ENCODE measurements at places on chromosomes 3 and 15.

GRCh38 chr15:95940431-95940985, 390.0 kb upstream of the NR2F2 start:
- no peak for DNase-seq

DNA sequence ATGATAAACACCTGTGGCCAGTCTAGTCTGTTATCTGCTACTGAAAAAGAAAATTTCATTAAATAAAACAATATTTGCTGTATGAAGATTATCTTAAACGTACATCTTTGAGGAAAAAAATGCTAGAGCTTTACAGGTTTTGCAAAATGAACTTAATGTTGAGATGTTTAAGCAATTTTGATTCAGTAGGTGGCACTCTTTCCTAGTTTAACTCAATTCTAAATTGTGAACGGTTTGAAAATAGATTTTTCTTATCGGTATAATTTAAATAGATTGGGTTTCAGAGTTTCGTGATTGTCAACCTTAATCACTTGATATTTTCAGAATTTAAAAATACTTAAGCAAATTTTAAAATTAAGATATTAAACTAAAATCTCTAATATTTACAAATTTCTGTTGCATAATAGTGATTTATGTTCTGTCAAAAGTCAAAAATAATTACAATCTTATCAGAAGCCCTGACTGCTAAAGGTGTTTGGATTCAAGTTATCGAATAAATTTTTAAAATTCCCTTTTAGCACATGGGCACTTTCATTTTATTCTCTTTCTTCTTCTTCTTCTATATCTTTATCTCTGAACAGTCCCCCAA, 7.0 kb upstream of the RNF111 start:
- no peak for DNase-seq

DNA sequence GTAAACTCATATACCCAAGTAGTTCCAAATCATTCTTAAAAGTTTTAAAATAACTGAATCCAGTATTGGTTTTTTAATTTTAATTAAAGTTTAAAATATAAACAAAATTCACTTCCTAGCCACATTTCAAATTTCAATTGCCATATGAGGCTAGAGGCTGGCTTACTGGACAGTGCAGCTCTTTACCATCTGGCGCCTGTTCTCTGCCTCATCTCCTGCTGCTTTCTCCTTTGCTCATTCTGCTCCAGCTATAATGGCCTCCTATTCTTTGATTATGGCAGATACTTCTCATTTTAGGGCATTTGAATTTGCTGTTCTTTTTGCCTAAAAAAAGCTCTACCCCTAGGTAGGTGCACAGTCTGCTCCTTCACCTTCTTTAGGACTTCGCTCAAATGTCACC, 19.1 kb downstream of the ARMC8 start:
- DNase-seq, result no peak

DNA sequence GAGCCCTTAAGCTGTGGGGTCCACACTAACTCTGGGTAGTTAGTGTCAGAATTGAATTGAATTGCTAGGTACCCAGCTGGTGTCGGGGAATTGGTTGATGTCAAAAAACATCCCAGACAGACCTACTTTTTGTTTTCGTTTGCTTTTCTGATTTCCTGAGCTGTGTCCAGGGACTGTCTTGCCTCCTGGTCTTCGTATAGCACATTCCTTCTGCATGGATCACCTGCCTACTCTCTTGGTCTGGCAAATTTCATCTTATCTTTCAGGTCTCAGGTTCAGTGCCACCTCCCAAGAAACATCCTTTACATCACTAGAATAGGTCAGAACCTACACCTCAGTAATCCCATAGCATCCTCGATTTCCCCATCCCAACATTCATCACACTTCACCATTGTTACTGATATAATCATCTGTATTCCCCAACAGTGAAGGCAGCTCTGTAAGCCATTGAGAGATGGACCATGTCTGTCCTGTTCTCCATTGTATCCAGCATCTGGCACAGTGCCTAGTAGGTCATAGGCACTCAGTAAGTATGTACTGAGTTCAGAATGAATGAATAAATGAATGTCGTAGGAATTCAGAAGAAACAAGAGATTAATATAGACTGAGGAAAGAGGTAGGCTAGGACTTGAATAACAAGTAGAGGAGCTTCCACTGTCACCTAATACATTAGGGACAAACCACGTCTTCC, 81.2 kb downstream of the ANP32A start:
- no peak for DNase-seq

DNA sequence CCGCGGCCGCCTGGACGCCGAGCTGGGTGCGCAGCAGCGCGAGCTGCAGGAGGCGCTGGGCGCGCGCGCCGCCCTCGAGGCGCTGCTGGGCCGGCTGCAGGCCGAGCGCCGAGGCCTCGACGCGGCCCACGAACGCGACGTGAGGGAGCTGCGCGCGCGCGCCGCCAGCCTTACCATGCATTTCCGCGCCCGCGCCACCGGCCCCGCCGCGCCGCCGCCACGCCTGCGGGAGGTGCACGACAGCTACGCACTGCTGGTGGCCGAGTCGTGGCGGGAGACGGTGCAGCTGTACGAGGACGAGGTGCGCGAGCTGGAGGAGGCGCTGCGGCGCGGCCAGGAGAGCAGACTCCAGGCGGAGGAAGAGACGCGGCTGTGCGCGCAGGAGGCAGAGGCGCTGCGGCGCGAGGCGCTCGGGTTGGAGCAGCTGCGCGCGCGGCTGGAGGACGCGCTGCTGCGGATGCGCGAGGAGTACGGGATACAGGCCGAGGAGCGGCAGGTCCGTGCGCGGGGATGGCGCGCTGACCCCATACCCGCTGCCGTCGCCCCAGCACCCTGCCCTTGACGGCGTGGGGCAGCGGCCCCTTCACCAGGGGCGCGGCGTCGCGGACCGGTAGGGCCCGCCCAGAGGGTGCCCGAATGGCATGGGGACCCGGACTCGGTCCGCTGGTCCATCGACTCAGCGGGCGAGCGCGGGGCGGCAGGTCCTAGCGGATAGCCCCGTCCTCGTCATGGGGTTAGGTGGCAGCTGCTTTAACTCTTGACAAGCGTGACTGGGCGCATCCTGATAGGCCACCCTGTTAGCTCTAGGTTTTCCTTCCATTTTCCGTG, 848 bp downstream of the SYNM start:
- peak; percentile 9 for DNase-seq

GRCh38 chr3:138479438-138479863, 45.0 kb downstream of the ESYT3 start:
- DNase-seq, result no peak

- DNase-seq, result no peak
Observed at GRCh38 chr3:49607105-49607591, 52.9 kb downstream of the BSN start.

GRCh38 chr15:85620690-85621049, 174.1 kb downstream of the KLHL25 start:
- no peak for DNase-seq

DNA sequence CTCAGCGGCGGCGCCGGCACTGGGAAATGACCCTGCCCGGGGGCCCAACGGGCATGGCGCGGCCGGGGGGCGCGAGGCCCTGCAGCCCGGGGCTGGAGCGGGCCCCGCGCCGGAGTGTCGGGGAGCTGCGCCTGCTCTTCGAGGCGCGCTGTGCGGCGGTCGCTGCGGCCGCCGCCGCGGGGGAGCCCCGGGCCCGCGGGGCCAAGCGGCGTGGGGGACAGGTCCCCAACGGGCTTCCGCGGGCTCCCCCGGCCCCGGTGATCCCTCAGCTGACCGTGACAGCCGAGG, 172 bp downstream of the ITPKA start:
- DNase-seq, result no peak

GRCh38 chr3:46998121-46998851, 18.8 kb downstream of the NBEAL2 start:
- peak; percentile 63 for DNase-seq

DNA sequence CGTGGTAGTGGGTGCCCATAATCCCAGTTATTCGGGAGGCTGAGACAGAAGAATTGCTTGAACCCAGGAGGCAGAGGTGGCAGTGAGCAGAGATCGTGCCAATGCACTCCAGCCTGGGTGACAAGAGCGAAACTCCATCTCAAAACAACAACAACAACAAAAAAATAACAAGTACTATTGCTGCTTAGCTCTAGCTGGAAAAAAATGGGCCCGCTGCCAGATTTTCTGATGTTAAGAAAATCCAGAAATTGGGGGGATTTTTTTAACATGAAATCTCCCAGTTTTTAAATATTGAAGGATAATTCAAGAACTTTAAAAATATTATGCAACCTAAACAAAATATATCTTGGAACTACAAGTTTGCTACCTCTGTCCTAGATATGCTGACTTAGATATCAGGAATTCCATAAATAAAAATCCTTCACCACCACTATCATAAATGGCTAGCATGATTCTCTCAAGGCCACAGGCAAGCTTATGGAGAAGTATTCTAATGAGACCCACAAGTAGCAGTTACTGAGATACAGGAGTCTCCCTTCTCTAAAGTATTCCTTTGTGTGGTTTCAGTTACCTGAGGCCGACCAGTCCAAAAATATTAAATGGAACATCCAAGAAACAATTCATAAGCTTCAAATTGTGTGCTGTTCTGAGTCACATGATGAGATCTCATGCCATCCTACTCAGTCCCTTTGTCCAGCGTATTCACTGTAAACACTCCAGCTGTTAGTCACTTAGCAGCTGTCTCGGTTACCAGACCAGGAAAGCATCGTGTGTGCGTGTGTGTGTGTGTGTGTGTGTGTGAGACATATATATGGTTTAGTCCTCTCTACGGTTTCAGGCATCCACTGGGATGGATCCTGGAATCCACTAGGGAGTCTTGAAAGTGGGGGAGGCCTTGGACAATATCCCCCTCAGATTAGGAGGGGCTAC, 277.2 kb downstream of the TBL1XR1 start:
- DNase-seq, result no peak

GRCh38 chr3:43361077-43361476, 74.7 kb downstream of the SNRK start:
- no peak for DNase-seq

DNA sequence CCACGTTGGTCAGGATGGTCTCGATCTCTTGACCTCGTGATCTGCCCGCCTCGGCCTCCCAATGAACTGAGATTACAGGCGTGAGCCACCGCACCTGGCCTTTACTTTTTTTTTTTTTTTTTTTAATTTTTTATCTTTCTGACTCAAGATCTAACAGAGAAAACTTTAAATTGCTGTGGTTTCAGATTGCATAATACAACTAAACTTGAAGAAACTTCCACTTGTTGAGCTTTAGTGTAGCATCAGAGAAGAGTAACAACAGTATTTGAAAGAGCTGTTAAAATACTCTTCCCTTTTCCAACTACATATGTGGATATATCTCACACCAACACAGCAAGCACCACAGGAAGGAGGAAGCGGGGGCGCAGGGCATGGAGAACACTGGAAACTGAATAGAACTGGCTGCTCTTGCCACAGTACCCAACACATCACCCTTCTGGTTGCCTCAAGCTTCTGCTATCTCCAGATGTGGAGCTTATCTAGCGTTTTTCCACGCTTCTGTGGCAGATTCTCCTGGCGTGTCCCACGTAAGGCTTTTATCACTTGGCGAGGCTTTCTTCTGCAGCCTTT, 45.4 kb downstream of the MAP6D1 start:
- DNase-seq, result no peak

GRCh38 chr3:52800079-52800478, 5.5 kb downstream of the ITIH3 start:
- no peak for DNase-seq

DNA sequence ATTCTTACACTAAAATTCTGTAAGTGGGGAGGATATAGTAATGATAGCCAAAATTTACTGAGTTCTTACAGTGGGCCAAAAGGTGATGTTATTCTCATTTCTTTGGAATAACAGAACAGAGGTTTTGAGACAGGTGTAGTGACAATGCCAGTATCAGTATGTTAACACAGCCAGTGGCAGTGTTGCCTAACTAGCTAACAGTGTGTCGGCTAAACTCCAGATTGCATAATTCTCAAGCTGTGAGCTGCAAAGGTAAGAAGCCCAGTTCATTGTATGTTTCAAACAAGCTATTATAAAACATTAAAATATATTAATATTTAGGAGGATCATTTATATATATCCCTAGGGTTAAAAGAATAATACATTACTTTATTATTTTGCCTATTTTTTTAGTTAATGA, 920 bp downstream of the SLC15A2 start:
- DNase-seq, result no peak

DNA sequence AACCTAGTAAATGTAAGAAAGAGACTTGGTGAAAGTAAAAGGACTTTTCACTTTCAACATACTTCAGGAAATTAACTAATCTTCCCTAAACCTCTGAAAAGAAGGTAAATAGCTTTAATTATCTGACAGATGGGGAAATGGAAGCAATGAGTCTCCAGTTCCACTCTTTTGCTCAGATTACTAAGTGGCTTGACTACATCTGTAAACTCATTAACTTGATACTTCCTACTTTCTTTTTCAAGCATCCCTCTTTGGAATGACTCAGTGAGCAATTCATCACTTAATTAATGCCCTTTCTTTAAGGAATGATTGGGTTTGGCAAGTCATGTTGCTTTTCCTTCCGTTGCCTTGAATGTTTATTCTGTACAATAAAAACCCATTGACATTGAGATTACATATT, 234.2 kb downstream of the GRM7 start:
- DNase-seq, result no peak

DNA sequence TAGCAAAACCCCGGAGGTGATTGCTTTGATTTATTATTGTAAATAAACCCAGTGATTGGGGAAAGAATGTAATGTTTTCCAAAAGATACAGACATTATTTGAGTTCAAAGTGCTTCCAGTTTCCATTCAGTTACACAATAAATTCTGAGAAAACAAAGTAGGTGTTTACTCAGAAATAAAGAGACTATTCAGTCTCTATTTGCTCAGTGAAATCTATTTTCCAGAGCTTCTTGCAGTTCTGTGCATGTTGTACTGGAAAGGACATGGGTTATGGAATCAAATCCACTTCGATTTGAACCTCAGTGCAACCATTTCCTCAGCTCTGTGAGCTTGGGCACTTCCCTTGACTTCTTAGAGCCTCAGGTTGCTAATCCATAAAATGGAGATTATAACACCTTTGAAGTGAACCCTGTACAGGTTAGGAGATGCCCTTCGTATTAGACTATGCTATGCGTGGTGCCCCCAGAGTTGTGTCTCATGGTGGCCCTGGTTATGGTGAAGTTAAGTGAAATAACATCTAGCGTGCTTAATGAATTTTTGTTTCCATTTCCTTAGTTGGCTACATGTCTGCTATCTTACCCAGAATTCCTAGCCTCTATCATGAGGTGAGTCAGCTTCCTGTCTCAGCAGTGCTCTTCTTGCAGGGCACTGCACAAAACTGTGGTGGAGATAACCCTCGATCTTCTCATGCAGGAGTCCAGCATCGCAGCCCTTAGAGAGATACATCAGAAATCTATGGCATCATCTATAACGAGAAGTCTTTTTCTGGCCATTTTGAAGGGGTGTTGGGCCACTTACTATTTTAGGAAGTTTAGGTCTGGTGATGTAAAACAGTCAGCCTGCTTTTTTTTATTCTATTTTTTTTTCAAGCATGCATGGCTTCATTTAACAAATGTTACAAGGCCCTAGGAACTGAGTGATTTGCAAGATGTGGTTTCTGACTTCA, 97.7 kb downstream of the RPL39L start:
- DNase-seq, result peak; percentile 48

GRCh38 chr3:110814170-110815007, 257.2 kb upstream of the NECTIN3 start:
- no peak for DNase-seq
